ENCODE measurements at places on chromosomes 4 and X.

- DNase-seq: no peak
Measured at GRCh38 chr4:127498366-127498765, 134.4 kb upstream of the INTU start.

DNA sequence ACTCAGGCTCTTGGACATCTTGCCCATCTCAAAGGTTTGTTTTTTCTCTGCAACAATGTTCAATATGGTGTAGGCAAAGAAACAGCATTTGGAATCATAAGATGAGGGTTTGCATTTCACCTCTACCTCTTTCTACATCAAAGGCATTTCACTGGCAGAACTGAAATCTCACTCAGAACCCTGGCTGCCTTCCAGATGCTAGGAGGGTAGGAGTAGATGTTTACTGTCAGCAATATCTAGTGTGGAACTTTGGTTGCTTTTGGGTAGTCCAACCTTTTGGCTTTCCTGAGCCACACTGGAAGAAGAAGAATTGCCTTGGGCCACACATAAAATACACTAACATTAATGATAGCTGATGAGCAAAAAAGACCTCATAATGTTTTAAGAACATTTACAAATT, 297.0 kb upstream of the KLF3 start:
- DNase-seq: no peak

DNA sequence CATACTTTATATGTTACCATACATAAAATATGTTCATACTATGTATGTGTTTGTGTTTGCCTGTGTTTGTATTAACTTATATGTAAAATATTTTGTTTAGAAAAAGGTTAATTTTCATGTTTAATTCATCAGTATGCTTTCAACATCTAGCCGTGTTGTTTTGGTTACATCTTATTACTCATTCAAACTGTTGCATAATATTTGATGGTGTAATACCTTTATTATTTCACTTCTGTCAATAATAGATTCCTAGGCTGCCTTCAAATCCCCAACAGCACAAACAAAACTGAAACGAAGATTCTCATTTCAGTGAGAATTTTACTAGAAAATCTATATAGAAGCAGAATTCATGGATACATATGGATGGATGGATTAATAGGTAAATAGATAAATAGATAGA, 462.3 kb upstream of the ADGRL3 start:
- no peak for DNase-seq

DNA sequence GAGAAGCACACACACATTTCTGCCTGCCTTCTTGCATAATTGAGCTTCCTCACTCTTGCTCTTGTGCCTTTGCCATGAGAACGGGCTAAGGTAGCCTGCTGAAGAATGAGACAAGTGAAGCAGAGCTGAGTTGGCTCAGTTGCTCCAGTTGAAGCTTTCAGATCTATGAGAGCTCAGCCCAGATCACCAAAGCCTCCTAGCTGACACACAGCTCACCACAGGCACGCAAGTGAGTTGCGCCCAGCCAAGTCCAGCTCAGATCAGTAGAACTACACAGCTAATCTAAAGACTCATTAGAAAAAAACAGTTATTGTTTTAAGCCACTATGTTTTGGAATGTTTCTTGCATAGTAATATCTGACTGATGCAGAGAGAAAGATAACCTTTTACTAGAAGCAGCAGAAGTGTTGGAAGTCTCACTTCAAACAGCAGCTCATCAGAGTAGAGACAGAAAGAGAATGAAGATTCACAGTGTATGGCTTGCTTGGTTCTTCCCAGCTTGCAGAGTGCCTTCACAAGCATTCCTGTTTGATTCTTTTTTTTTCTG, 362.4 kb downstream of the MID1IP1 start:
- no peak for DNase-seq

- no peak for DNase-seq
Measured at GRCh38 chr4:76543378-76543777, 108.3 kb downstream of the SHROOM3 start.

GRCh38 chr4:38174801-38175200, 214.6 kb downstream of the PTTG2 start:
- DNase-seq: no peak

All from NCI-H446 (cell line).